M059J (cell line): ENCODE measurements at places on chromosomes 2 and 18.
A peak's percentile ranks its signal among the peaks of the same experiment; 100 is the strongest.

GRCh38 chr2:62511636-62512035 is 5.6 kb upstream of the TMEM17 start:
- DNase-seq, result no peak

DNA sequence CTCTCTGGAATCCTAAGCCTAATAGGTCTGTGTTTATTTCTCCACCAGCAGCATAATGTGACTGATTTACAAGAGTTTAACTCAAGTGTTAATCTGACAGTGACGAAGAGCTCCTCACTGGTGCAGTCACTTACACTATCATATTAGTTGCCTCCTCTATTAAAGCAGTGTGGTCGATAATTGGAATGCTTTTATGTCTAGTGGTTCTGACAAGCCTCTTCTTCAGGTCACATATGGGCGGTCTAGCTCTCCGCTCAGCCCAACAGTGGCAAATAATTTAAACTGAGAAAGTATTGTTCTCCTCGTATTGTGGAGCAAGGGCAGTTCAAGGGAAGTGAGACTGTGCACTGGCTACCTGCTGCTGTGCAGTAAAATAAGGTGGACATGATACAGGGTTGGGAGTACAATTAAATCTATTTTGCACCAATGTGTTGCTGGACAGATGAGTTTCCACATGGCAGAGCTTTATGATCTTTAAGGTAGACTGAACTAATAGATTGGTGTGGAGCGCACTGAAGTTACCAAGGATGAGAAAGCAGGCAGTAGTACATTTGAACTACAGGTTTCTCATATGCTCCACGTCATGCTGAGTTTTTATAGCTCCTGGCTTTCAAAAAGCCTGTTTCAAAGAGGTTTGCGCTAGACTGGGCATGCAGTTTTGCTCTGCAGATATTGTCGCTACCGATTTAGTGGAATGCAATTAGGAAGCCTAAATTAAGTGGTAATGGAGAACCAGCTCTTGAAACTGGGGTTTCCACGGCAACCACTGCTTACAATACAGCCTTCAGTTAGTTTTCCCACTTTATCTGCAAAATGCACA is 151.7 kb upstream of the POU3F3 start:
- DNase-seq, result no peak

GRCh38 chr2:216756435-216756834 is 61.1 kb upstream of the IGFBP5 start:
- DNase-seq, result no peak

GRCh38 chr2:234587341-234588053 is 90.6 kb upstream of the ARL4C start:
- DNase-seq, result peak; percentile 73

- no peak for DNase-seq
These were observed 45.7 kb upstream of the PPP1CB start for GRCh38 chr2:28705751-28706440.
